ENCODE measurements at places on chromosomes 4 and X.

DNA sequence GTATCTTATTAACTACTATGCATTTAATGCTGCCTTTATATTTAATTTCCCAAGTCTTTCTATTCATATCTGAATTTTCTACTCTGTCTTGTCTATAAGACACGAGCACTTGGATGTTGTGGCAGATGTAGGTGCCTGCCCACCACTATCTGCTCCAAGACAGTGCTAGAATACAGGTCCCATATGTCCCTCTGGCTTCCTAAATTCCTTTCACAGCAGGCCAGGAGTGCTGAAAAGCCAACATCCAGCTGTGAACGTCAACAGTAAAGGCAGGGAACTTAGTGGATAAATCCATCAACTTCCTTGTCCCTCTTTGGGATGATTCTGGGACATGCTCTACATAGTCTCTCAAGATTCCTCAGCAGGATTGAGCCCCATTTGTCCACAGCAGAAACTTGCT lies 245.1 kb upstream of the ETNPPL start:
- DNase-seq, result no peak

DNA sequence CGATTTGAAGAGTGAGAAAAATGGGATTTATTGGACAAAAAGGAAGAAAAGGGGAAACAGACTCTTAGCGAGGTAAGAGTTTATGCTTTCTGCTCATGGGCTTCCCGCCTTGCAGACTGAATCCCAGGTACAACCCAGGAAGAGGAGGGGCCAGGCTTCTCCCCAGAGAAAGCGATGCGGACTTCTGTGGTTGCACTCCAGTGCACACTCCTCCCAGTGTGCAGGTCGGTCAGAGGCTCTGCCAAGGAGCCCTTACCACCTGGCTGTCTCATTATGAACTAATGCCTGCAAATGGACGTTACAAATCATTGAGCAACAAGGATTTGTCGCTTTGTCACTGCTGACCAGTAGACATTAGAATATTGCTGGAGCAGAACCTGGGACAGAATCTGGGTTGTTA lies 39.9 kb upstream of the GLRA2 start:
- no peak for DNase-seq

- DNase-seq, result no peak
These were observed 232.7 kb downstream of the ARHGAP24 start for GRCh38 chr4:85707611-85708010.

- no peak for DNase-seq
These were observed 50.7 kb upstream of the NLGN4X start for GRCh38 chrX:6279277-6279909.

DNA sequence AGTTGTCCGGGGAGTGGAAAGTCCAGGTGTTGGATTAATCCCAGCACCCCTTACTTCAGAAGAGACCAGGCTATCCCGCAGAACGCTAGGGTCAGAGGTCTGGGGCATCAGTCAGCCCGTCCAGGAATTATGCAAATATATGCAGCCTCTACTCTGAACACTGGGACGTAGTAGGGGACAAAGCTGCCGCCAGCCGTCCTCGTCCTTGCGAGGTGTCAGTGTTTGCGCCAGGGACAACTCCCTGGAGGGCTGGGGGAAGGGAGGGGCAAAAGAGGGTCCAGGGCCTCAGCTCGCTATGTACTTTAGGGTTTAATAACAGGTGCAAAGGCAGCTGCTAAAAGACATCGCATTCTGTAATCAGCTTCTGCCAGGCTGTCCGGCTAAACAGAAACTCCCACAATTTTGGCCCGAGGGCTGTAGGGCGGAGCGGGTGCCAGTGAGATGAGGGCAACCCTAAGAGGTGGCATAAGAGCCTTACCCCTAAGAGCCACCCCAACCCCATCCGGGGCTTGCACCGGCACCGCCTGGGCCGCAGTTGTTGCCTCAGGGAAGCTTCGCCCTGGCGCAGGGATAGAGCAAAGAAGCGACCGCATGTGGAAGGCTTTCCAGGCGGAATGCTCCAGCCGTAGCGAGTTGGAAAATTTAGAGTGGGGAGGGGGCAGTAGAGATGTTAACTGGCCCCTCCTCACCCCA lies 8.4 kb downstream of the HAND2 start:
- peak; percentile 51 for DNase-seq

DNA sequence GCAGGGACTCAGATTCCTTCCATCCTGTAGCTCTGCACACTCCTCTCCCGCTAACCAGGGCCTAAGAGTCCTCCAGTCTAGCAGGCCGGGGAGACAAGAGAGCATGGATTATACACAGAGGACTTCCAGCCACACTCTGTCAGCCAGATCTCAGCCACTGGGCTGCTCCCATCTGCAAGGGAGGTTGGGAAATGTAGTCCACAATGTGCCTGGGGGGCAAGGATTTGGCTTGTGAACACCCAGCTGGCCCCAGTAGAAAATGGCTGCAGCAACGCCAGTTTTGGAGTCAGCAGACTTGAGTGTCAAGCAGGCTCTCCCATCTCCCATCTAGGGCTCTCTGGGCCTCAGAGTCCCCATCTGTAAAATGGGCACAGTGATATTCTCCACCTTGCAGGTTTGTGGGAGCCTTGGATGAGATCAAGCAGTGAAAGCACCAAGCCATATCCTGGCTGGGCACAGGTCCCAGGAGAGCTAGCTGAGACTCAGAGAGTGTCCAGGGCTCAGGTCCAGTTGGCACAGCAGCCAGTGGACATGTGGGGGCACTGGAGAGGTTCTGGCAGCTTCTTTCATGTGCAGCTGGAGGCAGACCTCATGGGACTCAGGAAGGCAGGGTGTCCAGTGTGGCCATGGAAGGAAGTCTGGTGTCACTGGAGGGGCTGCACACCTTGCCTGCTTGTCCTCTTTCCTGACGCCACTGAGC lies 14.6 kb downstream of the PSAPL1 start:
- DNase-seq, result no peak

- no peak for DNase-seq
These were observed 124.5 kb upstream of the GIMD1 start for GRCh38 chr4:106493086-106493485.

DNA sequence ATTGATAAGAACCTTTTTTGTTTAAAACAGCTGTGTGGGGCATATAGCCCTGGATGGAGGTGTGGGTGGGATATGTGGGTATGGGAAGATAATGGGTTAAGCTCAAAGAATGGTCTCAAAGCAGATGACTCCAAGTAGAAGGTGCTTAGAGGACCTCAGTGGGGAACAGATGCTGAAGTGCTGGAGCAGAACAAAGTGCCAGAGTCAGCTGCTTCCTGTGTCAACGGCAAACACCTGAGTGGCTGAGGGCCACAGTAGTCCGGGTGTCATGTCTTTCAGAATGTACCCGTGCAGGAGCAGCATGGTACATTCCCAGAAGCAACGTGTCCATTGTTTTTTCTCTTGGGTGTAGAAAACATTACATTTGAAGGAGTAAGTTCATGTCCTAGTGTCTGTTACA lies 210.6 kb downstream of the CCNG2 start:
- DNase-seq, result no peak
